ENCODE measurements at places on chromosomes 6 and 20.

GRCh38 chr6:8888468-8888867 lies 453.1 kb upstream of the SLC35B3 start:
- DNase-seq = peak; percentile 2

DNA sequence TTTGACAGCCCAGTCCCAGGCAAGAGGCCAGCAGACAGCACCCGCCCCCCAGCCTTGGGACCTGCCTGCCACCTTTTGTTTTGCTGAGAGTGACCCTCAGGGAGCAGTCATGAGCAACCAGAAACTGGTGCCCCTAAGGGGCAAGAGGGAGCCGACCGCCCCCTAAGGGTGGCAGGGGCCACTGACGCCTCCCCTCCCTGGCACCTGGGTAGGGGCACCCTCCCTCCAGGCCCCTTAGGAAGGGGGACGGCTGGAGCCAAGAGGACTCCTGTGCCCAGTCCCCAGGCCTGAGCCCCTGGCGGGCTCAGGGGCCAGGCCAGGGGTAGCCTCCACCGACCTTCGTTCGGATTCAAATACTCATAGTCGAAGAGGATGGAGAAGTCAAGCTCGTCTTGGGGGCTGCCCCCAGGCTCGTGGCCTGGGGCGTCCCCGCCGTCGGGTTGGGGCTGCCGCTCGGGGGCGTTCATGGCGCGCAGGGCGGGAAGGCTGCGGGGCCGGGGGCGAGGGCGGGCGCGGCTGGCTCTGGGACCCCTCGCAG lies 417 bp downstream of the NFATC2 start:
- DNase-seq = peak; percentile 36

DNA sequence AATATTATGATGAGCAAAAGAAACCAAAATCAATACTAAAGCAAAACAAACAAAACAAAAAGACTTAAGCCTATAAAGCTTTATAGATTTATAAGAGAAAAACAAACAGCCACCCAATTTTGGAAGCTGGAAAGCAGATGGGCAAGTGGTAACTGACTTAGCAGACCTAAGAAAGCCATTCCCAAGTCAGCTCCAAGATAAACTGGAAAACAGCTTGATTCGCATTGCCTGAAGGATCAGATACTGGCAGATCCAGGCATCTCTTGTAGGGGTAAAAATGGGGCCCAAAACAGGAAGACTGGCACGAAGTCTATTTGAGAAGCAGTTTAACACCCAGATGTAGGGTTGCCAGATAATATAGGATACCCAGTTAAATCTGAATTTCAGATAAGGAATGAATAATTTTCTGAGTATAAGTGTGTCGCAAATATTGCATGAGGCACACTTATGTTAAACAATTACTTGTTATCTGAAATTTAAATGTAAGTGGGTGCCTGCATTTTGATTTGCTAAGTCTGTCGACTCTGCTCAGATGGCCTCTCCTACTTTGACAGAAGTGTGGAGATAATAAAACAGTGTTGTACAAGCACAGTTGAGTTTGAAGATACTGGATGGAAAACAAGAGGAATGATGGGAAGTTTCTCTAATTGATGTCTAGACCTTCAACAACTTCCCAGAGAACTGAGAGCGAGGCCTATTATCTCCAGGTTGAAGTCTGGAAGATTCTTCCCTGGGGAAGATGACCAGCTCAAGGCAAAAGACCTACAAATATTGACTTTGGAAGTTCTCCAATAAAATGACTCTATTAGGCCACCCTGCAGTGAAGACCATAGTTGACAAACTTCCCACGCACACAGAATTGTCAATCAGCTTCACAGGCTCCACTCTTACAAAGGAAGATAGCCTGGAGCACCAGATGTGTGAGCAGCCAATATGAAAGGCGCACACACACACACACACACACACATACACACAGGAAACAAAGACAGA lies 113.4 kb downstream of the FAM50B start:
- no peak for DNase-seq

- peak; percentile 66 for DNase-seq
Observed at GRCh38 chr20:54133434-54134427, 40.1 kb downstream of the CYP24A1 start.

GRCh38 chr6:37429352-37429750 lies 3.7 kb upstream of the CMTR1 start:
- no peak for DNase-seq

DNA sequence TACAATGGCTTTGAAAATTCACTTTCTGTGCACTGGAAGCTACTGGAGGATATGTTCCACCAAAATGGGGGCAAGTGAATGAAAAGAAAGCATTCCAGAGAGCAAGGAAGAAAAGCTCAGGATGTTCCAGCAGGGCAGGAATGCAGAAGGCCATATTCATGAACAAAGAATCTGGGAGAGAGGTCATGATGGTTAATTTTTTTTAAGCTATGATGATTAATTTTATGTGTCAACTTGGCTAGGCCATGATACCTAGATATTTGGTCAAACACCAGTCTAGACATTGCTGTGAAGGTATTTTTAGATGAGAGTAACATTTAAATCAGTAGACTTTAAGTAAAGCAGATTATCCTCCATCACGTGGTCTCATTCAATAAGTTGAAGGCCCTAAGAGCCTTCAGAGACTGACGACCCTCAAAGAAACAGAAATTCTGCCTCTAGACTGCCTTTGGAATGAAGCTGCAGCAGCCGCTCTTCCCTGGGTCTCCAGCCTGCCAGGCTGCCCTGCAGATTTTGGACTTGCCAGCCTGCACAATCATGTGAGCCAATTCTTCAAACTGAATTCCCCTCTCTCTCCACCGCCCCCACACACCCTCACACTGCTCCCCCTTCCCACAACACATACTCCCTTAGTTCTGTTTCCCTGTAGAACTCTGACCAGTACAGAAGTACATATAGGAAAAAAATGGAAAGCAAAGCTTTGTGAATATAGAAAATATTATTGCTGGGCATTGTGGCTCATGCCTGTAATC lies 20.1 kb upstream of the GCM1 start:
- DNase-seq = peak; percentile 62

DNA sequence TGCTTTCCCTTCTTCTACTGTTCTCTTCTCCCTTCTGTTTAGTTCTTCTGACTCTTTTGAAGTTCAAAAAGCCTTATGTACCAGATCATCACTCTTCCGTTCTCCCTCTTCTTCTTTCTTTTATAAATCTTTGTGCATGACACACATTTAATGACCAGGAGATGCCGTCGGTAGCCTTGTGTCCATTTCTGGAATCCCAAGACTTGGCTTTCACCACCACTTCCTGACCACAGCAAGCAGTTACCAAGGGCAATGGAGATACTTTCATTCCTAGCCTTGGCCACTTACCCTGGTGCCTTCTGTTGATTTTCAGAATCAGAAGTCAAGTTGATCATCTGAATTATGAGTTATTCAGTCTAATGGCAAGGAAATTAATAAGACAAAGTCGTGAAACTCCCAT lies 268.5 kb upstream of the QKI start:
- DNase-seq = no peak

GRCh38 chr20:10475225-10475624 lies 40.1 kb downstream of the SLX4IP start:
- DNase-seq = no peak
